ENCODE measurements at places on chromosomes 3 and 15.

DNA sequence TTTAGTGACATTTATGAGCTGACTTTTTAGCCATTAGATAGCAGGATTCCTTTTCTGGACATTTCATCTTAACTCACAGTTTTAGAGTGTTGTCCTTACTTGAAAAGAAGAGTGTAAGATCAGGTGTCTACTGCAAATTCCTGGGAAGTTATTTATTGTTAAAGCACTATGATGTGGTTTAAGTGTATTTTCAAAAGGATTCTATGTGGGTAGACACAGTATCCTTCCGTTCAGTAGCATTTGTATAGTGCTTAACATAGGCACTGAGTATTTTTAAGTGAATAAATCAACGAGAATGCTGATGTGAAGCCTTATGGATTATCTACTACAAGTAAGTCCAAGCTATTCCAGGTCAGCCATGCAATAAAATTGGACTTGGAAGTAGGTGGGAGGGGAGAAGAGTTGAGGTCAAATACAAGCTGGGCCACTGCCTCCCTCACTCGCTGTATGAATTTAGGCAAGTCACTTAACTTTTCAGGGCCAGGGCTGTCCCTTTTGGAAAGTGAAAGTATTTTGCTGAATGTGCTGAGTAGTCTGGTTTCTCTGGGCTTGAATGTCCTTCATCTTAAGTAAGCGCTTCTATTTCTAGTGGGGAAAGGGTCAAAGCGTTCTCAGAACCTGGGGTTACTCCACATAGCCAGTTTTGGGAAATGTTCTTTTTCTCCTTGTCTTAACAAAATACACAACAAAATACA, 48.6 kb downstream of the GAP43 start:
- no peak for DNase-seq

- no peak for DNase-seq
Observed at GRCh38 chr15:83062768-83063180, 4.3 kb downstream of the BTBD1 start.

DNA sequence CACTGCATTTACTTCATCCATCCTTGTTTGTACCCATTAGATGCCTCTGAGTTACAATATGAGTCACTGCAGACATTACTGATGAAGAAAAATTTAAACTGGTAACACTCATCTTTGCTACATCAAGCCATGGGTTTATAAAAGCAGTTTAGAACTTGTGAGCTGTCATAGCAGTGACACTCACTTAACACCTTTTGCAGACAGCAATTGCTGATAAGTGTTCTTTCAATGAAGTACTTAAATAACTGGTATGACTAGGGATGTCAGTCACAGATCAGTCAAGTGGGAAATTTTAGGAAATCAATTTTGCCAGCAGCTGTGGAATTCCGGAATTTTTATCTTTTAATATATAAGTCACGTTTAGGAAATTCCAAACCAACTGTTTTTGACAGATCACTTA, 643.0 kb downstream of the TBL1XR1 start:
- no peak for DNase-seq

DNA sequence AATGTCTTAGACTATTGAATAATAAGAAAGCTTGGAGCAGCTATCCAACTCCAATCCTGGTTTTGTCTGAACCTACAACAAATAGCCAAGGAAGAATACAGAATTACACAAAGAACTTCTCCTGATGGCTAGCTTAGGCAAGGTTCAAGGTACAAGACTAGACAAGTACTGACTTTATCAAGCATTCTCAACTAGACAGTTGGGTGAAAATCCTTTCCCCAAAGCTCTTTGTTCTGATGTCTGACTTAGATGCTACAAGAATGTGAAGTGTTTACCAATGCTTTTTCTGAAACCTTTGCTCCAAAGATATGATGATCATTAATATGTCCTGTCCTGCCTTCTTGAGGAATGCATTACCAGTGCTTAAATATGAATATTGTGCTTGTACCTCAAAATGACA, 113.8 kb downstream of the ANXA2 start:
- no peak for DNase-seq

Data from AG04449 (cell line).